ENCODE measurements at places on chromosomes 11 and 22. TPM values are rescaled to one million over a fixed set of nuclear protein-coding genes. Genes with fewer than 3 reads are reported as not detected.
A peak's percentile ranks its signal among the peaks of the same experiment; 100 is the strongest.

The PAMR1 gene
- not detected for total RNA-seq

The OPCML gene
- not detected for total RNA-seq

DNA sequence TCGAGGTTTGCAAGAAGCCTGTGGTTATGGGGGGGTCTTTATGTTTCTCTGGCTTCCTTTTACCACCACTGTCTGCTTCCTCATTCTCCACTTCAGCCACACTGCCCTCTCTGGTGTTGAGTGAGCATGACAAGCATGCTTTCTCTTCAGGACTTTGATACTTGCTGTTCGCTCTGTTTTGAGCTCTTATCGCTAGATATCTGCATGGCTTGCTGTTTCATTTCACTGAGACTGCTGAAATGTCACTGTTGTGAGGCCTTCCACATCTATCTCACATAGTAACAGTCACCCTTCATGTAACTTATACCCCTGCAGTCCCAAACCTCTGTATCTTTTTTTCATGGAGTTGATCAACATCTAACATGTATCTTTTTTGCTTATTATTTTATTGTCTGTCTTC lies 59.8 kb downstream of the TMEM135 start:
- DNase-seq, result peak; percentile 79

- DNase-seq, result peak; percentile 73
These were observed 6.7 kb upstream of the BRSK2 start for GRCh38 chr11:1382831-1383607.

GRCh38 chr11:33461369-33462125 lies 204.4 kb downstream of the HIPK3 start:
- DNase-seq, result no peak

DNA sequence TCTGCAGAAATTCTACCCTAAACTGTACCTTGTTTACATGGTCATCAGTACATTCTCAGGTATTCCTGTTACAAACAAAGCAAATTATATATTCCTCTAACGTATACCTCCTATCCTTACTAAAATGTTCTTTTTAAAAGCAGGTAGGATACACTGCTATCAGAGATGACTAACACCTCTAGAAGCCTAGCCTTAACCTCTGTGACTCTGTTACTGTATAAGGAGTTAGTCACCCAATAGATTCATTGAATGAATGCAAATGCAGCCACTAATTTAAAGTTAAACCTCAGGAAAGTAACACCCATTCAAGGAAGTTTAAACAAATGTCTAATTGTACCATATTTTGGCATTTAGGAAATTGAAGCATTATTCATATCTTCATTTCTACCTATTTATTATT lies 82.2 kb downstream of the FCHSD2 start:
- no peak for DNase-seq

GRCh38 chr22:23137905-23138561 lies 3.8 kb downstream of the RSPH14 start:
- DNase-seq, result no peak

DNA sequence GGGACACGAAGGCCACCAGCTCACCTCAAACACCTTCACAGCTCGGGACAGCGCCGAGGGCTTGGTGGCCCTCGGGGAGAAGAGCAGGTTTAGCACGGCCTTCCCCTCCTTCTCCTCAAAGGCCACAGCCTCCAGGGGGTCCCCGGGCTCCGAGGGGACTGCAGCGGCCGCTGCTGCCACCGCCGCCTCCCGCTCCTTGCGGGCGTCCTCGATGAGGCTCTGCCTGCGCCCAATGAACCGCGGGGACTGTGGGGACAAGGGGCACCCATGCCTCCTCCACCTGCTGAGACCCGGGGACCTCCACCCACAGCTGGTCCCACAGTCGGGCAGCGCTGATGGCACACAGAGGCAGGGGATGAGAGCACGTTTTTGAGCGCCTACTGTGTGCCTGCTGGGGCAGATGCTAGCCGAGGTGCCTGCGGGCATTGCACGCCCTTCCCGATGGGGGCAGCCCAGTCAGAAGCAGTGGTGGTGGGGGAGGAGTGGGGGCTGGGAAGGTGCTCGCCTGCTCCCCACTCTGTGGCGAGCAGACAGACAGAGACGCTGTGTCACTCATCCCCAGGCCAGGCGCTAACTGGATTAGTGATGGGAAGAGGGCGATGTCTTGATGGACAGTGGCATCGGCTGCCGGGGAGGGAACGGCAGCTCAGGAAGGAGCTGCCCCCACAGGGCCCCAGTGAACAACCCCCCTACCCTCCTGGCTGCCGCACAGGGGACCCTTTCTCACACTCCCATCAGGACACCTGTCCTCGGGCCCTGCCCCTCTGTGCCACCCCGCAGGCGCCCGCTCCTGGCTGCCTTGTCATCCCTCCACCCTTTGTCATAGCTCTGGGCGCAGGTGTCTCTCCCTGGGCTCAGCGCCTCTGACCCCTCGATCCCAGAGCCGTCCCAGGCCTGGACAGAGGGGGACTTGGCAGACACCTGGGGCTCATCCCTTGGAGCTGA lies 1.7 kb downstream of the TH start:
- DNase-seq, result no peak

- no peak for DNase-seq
These were observed 172.1 kb downstream of the ADAMTS15 start for GRCh38 chr11:130620548-130620947.

GRCh38 chr11:35412285-35412684 lies 7.1 kb downstream of the SLC1A2 start:
- DNase-seq, result peak; percentile 55
